Activated T-helper 9 cell treated with anti-CD3 and anti-CD28 coated beads, Interleukin-2, amount 50 U/mL, for 16 hours (primary cell): ENCODE measurements at places on chromosomes 1 and 21.

DNA sequence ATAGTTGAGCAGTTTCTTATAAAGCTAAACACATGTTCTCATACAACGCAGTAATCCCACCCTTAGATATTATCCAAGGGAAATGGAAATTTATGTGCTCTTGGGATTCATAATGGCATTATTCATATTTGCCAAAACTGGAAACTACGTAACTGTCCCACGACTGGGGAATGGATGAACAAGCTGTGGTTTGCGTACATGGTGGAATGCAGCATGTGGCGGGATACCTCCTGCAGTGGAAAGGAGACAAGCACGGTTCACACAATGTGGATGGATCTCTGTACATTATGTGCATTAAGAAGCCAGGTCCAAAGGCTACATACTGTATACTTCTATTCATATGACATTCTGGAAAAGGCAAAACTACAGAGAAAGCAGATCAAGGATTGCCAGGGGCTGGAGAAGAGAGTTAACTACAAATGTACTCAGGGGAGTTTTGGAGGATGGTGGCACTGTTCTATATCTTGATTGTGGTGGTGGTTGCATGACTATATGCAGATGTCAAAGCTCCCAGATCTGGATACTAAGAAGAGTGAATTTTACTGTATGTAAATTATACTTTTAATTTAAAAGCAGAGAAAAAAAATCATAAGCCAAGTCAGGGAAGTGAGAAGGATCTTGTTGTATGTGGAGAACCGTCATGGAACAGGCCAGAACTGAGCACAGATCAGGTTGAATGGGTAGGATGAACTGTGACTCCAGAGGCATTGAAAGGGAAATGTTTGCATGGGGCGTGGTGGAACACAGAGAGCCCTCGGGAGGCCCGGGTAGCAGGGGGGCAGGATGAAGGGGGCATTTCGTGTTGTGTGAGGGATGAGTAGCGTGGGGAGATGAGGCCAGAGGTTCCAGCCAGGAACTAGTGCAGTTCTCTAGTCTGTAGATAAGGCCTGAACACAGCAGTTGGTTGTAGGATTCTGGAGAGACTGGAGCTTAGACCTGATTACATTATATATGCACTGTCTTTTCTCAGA is 90.7 kb downstream of the GALNT2 start:
- DNase-seq, result no peak

GRCh38 chr1:99726818-99727217 is 39.6 kb downstream of the FRRS1 start:
- no peak for DNase-seq

DNA sequence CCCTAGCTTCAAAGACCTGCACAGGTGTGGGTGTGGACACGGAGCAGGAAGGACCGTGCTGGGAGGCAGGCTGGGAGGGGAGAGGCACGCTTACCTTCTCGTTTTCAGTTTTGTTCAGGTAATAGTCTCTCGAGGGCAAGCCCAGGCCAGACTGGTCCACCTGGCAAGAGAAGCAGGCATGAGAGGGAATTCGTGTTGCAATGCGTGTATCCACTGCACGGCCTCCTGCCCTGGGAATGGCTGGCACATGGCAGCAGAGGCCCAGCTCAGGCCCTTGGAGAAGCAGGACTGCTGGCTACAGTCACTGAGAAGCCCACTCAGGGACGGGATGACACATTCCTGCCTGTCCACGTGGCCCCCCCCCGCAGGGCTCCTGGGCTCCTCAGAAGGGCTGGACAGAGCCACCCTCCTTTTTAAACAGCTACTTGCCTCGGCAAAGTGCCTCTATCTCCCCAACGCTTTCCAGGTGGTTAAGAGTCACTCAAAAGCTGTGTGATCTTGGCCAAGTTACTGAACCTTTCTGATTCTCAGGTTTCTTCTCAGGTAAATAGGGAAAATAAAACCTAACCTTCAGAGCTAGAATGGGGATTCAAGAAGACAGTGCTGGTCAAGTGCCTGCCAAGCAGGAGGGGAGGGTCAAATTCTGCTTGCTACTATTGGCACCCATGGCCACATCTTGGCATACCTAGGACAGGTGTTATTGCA is 32.7 kb downstream of the ECE1 start:
- DNase-seq, result no peak

DNA sequence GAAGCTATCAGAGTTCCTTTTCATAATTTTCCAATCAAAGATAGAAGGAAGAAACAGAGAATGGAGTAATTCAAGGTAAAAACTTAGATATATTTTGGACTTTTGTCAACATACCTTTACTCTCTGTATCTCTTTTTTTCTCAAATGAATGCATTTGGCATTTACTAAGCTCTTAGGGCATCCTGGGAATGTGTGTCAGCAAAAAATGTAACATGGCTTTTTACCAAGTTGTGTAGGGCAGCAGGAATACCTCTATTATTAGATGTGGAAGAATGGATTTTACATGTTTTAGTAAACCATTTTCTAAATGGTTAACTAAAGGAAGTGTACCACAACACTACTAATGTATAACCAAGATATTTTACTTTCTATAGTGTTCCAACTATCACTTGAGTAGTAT is 4.2 kb upstream of the COL11A1 start:
- DNase-seq, result no peak

DNA sequence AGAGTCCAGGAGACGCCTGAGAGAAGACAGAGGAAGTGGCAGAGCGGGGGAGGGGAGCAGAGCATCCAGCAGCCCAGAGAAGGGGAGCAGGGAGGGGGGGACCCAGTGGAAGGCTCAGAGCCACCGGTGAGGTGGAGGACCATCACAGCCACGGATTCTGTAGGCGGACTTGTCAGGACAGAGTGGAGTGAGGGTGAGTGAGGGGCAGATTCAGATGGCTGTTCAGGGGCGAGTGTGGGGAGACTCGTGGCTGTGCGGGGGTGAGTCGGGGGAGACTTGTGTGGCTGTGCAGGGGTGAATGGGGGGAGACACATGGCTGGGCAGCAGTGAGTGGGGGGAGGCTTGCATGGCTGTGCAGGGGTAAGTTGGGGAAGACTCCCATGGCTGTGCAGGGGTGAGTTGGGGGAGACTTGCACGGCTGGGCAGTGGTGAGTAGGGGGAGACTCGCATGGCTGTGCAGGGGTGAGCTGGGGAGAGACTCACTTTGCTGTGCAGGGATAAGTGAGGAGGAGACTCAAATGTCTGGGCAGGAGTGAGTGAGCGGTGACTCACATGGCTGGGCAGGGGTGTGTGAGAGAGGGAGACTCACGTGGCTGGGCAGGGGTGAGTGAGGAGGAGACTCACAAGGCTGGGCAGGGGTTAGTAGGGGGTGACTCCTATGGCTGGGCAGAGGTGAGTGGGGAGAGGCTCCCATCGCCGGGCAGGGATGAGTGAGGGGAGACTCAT is 56.8 kb upstream of the ABCG1 start:
- no peak for DNase-seq

- no peak for DNase-seq
These were observed 12.5 kb upstream of the VAMP4 start for GRCh38 chr1:171754353-171754705.

DNA sequence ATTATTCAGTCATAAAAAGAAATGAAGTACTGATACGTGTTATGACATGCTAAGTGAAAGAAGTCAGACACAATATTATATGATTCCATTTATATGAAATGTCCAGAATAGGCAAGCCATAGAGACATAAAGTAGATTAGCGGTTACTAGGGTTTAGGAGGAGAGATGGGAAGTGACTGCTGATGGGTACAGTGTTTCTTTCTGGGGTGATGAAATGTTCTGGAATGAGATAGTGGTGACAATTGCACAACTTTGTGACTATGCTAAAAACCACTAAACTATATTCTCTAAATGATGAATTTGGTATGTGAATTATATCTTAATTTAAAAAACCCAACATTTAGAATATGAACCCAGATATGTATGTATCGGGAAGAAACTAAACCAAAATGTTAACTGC is 27.6 kb downstream of the IPP start:
- DNase-seq, result no peak

DNA sequence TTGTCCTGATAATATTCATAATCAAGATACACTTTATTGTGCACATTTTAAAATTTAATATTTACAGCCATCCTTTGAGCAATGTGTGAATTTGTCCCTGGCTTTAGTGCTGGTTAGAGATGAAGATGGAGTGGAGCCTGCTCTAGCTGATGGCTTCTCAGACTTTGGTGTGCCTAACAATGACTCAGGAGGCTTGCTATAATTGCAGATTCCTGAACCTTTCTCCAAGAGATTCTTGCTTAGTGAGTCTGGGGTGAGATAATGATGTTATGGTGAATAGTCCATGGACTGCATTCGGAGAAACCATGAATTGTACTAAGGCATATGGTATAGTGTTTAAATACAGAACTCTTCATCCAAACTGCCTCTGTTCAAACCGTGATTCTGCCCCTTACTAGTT is 307.1 kb downstream of the PAPPA2 start:
- DNase-seq, result no peak

DNA sequence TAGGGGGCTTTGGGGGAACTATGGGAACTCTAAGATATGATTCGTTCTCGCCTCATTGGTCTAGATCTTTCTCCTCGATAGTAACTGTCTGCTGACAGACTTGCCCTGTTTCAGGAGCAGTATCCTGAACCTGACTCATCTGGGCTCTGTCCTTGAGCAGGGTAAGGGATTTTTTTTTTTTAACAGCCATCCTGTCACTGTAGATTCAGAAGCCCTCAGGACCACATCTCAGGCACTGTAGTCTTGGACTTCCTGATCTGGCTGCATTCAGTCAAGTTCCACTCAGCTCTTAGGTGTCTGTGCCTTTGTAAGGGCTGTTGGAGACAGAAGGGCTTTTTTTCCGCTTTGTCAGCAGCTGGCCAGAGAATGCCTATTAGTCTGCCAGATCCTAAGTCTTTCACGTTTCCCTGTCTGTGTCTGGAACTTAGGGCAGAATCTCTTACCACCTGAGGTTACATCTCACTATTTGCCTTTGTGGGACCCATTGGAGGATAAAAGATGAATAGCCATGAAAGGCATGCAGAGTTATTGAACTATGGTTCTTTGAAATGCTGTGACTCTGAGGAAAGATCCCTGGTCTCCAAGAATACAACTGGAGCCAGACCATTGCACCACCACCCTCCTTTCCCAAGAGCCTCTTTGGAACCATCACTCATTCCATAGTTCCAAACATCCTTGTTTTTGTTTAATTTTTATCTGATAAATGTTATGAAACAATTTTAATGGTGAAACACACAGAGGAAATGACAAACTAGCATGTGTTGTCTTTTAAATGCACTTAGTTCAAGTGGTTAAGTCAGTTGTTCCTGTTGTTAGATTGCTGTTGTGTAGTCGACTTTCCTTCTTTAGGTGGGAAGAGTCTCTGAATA is 49.7 kb upstream of the MACF1 start:
- no peak for DNase-seq

GRCh38 chr1:164774819-164775654 is 216.1 kb downstream of the PBX1 start:
- DNase-seq, result no peak

DNA sequence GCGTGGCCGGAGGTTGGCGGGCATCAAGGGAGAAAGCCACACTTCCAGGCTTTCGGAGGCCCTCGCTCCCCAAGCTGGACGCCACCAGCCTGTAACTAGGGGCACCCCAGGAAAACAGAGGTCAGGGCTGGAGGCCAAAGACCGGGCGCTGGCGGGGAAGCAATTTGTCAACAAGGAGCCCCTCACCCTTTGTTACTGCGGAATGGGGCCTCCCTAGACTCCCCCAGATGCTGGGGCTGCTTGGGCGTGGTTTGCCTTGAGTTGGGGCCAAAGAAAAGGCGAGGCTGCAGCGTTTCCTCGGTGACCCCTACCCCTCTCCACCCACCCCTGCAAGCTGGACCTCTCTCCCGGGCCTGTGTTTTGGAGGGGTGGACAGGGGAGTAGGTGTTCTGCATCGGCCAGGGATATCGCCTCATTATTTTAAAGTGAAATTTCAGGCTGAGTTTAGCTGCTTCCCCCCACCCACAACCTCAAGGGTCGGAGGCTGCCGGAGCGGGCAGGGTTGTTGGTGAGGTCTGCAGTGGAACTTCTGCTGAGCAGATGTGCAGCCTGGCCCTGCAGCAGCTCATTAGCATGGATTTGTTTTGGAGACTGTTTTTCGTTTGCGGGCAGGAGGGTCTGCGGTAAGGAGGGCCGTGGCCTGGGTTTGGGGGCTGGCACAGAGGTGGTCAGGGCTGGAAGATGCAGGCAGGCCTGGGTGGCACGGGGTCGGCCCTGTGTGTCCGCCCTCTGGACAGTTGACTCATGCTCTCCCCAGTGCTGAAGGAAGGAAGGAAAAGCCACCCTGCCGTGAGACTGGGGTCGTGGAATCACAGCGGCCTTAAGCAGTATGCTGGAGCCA is 1.5 kb downstream of the NBL1 start:
- no peak for DNase-seq

GRCh38 chr1:24409535-24409934 is 4.0 kb downstream of the STPG1 start:
- no peak for DNase-seq

- DNase-seq, result no peak
These were observed 51.5 kb downstream of the MIGA1 start for GRCh38 chr1:77830946-77831345.

- no peak for DNase-seq
These were observed 3.1 kb upstream of the BLACAT1 start for GRCh38 chr1:205458777-205459566.

DNA sequence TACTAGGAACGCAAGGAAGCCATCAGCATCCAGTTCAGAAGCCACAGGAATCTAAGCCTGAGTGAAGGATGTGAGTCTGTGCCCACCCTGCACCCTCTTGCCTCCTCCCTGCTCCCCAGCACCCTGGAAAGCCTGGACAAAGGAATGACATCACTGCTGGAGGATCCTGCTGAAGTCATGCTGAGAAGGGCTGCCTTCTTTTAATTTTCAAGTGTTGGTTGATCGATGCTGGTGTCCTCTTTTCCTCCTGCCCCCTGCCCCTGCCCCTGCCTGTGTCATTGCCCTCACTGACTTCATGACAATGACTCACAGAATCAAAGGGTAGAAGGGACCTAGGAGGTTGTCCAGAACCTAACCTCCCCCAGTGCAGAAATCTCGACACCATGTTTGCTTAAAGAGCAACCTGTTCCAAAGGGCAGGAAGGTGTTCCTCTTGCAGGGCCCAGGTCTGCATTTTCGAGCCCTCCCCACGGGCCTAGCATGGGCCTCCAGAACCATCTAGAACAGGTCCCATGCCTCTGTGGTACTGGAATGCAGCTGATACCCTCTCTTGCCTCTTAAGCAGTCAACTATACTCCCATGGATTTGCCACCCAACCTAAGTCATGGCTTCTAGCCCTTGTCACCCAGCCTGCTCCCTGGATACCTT is 9.6 kb downstream of the DHRS3 start:
- DNase-seq, result no peak

GRCh38 chr1:41799723-41800122 is 119.0 kb downstream of the HIVEP3 start:
- no peak for DNase-seq
